CD8-positive, alpha-beta memory T cell (primary cell): ENCODE measurements at places on chromosomes 12 and 14. TPM values are rescaled to one million over a fixed set of nuclear protein-coding genes. Genes with fewer than 3 reads are reported as not detected.
A peak's percentile ranks its signal among the peaks of the same experiment; 100 is the strongest.

DNA sequence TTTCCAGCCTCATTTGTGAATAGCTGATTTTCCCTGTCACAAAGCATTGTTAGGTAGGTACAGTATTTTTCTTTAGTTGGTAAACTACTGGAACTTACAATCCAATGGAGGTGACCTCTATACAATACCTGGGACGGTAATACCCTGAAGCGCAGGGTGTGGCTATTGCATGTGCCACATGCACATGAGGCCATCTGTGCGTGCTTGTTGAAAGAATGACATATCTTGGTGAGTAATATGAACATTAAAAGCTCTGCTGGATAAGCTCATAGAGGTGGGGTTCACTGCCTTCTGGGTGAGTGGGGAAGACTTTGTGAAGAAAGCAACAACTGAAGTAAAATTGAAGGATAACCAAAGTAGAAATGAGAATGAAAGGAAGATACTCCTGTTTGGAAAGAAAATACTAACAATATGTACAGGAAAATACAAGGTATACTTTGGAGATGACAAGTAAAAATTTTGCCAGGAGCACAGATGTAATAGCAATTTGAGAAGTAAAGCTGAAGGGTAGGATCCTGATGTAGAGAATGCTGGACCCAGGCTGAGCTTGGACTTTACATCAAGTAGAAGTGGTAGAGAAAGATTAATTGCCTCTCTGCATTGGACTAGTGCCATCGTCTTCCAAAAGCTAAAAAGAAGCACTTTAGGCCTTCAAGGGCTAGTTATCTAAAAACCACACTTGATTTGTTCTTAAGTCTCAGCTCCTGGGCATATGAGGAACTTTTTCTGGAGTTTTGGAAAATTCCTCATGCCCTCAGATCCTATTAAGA, 97.1 kb downstream of the SLC38A6 start:
- no peak for DNase-seq

The MYRFL gene
- polyA plus RNA-seq = not detected

The SMOC1 gene
- polyA plus RNA-seq = not detected

The HIP1R gene
- polyA plus RNA-seq = 12.5 TPM

GRCh38 chr14:90281261-90281660, 24.9 kb downstream of the PSMC1 start:
- DNase-seq = no peak

- DNase-seq = peak; percentile 13
Observed at GRCh38 chr12:113070117-113070906, 13.8 kb downstream of the DTX1 start.

The MMP19 gene
- polyA plus RNA-seq = not detected

GRCh38 chr14:45990252-45990651, 661.3 kb downstream of the RPL10L start:
- no peak for DNase-seq

The GNG2 gene
- 218 TPM for polyA plus RNA-seq

The CD163 gene
- polyA plus RNA-seq = not detected

DNA sequence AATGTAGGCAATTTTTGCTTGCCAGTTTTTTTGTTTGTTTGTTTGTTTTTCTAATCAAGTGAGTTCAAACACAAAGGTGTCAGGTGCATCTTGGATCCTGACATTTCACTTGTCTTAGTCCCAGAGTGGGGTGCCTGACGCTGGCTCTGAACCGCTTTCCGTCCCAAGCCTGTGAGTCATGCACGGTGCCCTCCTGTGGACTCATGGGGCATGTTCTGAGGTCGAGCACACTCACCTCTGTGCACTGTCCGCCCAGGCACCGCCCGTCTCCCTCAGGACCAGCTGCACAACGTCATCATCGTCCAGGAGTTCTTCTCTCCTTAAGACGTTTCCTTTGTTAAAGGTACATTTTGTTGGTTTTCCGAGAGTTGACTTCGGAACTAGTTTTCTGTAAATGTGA, 98.2 kb downstream of the GLT1D1 start:
- DNase-seq = no peak
